ENCODE measurements at places on chromosomes 7 and 10.

DNA sequence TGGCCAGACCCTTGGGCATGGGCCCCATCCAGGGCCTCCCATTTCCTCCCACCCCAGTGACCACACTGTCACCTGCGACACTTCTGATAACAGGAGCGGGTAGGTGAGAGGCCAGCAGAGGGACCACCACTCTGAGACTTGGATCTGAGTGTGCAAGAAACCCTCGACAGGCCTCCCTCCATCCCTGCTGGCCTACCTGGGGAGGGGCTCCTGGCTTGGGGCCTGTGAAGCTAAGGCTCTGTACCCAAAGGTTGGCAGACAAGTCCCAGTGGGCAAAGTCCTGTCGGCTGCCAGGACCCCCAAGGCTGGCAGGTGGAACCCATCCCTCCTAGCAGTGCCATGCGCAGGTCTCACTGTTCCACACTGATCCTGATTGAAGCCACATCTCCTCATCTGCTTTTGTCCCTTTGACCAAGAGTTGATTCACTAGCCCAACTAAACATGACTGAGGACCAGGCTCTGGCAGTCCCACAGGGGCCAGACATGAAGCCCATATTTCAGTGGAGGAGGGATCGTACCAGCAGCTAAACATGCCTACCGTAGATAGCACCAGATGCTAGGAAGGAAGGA is 1.2 kb upstream of the PGAM2 start:
- DNase-seq: peak; percentile 30

- DNase-seq: no peak
These were observed 73.4 kb downstream of the ALOX5 start for GRCh38 chr10:45447416-45447815.

DNA sequence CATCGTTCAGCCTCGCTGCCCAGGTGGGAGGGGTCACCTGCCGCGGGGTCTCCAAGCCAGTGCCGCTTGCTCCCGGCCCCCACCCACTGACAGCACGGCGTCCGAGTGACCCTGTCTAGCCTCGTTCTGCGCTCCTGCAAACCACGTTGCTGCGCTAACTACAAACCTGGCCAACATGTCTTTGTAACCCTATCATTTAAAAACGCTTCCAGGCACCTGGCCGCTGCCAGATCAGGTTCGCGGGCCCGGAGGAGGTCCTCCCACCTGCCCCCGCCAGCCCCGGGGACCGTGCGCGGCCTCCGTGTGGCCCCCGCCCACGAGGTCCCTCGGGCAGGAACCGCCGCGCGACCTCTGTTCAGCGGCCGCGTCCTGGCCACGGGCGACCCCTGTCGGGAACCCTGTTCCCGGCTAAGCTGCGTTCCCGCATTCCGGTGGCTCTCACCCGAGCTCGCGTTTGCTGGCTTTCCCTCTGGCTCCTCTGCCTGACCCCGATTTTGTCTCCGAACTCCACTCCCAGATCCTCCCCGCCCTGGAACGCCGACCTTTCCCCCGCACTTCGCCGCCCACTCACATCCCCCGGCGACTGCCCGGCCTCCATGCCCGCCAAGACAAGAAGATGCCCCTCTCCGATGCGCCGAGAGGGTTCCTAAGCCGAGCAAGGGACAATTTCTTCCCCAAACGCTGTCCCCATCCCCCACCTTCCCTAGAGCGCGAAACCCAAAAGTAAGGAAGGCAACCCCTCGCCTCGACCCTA is 2.4 kb downstream of the SFMBT2 start:
- DNase-seq: peak; percentile 55

DNA sequence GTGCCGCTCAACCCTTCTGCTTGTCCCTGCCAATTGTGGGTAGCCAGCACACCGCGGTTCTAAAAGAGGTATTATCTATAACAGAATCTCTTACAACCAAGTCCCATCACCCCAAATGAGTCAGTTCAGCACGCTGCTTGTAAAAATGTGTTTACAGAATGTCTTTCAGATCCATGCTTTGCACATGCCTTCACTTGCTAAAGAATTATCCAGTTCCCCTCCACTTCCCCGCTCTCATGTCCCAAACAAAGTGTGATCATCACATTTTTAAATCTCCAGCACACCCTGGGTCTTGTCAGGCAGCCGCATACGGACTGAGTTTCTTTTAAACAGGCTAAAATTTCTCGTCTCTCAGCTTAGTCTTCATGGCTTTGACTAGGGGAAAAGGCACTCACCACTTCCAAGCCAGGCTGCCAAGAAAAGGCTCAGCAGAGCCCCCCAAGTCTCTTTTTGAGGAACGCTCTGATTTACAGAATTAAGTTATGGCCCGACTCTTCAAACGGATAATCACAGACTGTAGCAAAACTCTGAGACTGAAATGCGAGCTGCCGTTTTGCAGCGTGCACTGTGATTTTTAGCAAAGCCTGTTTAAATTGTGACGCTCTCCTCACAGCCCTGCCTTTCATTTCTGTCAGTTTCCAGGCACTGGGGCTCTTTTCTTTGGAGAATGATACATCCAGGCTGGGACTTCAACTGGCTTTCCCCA is 29.8 kb upstream of the FGFR2 start:
- DNase-seq: no peak

DNA sequence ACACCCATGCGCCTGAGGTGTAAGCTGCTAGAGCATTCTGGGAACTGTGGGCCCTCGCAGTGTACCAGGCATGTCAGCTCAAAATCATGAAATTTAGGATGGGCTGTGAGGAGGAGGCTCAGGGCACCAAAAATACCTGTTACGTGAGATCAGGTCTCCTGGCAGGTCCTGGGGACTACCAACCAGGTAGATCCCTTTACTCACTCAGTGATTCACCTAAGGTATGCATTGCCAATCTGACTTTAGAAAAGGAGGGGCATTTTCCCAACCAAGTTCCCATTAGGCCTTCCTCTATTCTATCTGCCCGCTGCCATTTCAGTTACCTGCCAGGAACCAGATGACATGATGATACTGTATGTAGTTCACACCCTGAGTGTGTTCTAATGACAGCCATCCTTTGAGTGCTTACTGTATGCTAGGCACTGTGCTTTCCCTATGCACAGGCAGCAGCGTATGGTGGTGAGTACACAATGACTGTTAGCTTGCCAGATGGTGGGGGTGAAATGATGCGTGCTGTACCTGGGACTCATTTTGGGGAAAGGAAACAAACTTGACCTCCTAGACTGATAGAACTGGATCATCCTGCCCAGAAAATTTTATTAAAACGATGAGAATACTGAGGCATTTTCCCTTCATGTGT is 62.0 kb downstream of the CFAP58 start:
- no peak for DNase-seq

- no peak for DNase-seq
These were observed 7.0 kb upstream of the GPER1 start for GRCh38 chr7:1080921-1081255.

GRCh38 chr10:11986593-11987216 is 55.9 kb downstream of the UPF2 start:
- DNase-seq: peak; percentile 76

DNA sequence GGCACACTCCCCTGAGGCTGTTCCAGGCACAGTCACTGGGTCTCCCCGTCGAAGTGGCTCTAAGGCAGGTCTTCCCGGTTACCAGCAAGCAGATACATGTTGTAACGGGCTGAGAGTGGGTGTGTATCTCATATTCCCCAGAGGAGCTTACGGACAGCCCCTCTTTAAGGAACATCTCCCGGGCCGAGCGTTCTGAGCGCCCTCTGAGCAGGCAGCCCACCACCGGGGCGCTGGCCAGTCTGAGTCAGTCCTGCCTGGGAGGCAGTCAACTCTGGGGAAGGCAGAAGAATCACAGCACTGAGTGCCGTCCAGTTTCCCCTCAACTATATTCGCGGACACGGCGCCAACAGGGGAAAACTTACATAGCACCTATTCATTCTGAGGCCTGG is 117.4 kb downstream of the LHPP start:
- DNase-seq: no peak

GRCh38 chr10:123538401-123539320 is 127.5 kb upstream of the GPR26 start:
- peak; percentile 77 for DNase-seq

- DNase-seq: no peak
These were observed 176.7 kb downstream of the ADARB2 start for GRCh38 chr10:1560535-1561192.

GRCh38 chr10:80158598-80159127 is 26.1 kb downstream of the PLAC9 start:
- no peak for DNase-seq
